HFFc6 (cell line): ENCODE measurements at places on chromosomes 3 and 15. TPM values are rescaled to one million over a fixed set of nuclear protein-coding genes. Genes with fewer than 3 reads are reported as not detected.

The RBM5 gene
- 71.8 to 83.8 TPM (median 81.0 TPM) in 3 replicates for total RNA-seq

The PLA2G4F gene
- not detected in 2 replicates for total RNA-seq

The KNL1 gene
- total RNA-seq, result 8.9 to 18.9 TPM (median 16.2 TPM) in 3 replicates

The SELENOS gene
- total RNA-seq, result 81.9 to 83.1 TPM (median 83.1 TPM) in 3 replicates

The GOLGA8J gene
- not detected in 3 replicates for total RNA-seq

The ACP3 gene
- not detected in 2 replicates for total RNA-seq

The SLC12A8 gene
- total RNA-seq, result 1.6 to 4.1 TPM (median 2.4 TPM) in 3 replicates

The GP5 gene
- total RNA-seq, result 0.05 TPM in 1 of 3 replicates, not detected in the others

The WDR5B gene
- 4.9 to 5.7 TPM (median 4.9 TPM) in 3 replicates for total RNA-seq

The RPSA gene
- total RNA-seq, result 1,595 to 1,773 TPM (median 1,689 TPM) in 3 replicates

The KBTBD13 gene
- not detected in 3 replicates for total RNA-seq

The ADAMTSL3 gene
- total RNA-seq, result not detected in 3 replicates

The ST3GAL6 gene
- total RNA-seq, result not detected in 3 replicates

The LHFPL4 gene
- not detected in 3 replicates for total RNA-seq

The RASL12 gene
- not detected in 3 replicates for total RNA-seq

The GOLGA8T gene
- total RNA-seq, result not detected in 2 replicates

The CHRNA3 gene
- not detected in 3 replicates for total RNA-seq

The SKOR1 gene
- 0.06 to 0.13 TPM in 2 of 3 replicates, not detected in the other for total RNA-seq

The STARD5 gene
- total RNA-seq, result 2.3 to 3.2 TPM (median 3.1 TPM) in 3 replicates

The ZNF654 gene
- total RNA-seq, result 14.3 to 17.3 TPM (median 15.4 TPM) in 3 replicates

The SLC22A14 gene
- not detected in 3 replicates for total RNA-seq

The GABRG3 gene
- total RNA-seq, result not detected in 3 replicates

The INSYN1 gene
- 0.40 to 2.4 TPM (median 1.3 TPM) in 3 replicates for total RNA-seq

The CGGBP1 gene
- total RNA-seq, result 56.2 to 62.3 TPM (median 59.8 TPM) in 3 replicates
